ENCODE measurements at places on chromosomes 5 and 9.
A peak's percentile ranks its signal among the peaks of the same experiment; 100 is the strongest.

DNA sequence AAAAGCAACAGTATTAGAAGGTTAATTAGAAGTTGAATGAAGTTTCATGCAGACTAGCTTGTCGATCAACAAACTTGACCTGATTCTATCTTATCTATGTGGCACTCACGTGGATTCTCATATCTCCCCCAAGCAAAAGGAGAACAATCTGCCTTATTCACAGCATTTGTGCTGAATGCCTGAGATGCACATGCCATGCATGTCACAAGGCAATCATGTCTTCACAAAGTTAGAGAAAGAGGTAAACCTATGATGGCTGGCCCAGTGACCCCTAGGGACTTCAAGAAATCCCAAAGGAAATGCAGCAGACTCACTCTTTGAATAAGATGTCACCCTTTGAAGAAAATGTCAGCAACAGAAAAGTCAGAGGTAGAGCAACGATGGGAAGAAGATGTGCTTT, 17.6 kb upstream of the SHOC1 start:
- no peak for DNase-seq

GRCh38 chr5:126300293-126300692, 122.9 kb upstream of the GRAMD2B start:
- DNase-seq = no peak

DNA sequence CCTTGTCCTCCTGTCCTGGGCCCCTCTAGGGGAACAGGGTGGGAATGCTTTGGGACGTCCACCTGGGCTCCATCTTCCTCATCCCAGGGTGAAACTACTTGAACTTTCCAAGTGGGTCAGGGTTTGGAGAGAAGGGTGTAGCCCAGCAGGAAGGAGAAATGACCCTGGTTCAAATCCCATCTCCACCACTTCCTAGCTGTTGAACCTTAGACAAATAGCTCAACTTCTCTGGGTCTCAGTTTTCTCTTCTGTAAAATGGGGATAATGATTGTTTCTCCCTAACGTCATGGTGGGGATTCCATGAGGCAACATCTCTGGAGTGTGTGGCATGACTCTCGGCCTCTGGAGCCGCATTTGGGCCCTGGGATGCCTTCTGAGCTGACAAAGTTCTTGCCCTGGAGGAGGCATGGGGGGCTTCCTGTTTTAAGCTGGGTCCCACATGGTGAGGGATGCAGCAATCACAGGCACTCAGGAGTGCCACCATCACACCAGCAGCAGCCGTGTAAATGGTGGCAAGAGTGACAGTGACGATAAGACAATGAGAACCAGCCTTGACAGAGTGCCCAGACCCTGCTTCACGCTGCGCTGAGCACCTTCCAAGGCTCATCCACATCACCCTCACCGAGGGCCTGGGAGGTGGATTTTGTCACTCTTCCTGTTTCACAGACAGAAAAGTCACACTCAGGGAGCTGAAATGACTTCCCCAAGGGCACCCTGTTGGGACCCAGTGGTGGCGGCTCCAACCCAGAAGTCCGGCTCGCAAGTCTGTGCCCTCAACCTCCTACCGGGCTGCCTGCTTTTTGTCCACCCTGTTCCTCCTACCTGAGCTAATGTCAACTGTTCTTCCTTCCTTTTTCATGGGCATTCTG, 69.5 kb upstream of the IER5L start:
- DNase-seq = no peak

DNA sequence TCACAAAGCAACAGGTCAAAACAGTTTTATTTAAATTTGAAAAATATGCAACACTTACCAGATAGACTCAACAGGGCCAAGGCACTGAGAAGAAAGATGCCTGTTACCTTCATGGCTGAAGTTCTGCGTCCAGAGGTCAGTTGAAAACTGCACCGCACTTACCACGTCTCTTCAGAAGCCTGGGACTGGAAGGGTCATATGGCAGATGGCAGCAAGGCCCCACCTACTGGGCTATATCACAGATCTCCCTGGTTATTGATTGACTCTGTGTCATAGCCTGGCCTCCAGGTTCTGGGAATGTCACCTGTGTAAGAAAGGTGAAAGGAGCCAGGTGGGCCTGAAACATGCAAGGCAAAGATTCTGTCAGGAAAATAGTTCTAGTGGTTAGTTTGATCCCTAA, at the start of gene SPINK1:
Gene SPINK1 (minus strand): TSS at position 207 of the 400 bp plus-strand sequence. CDS start 94 bp downstream, at position 113.
- no peak for DNase-seq

GRCh38 chr9:127424676-127424999, 456 bp downstream of the ZNF79 start:
- no peak for DNase-seq

- DNase-seq = no peak
Measured at GRCh38 chr9:7489036-7489435, 310.5 kb downstream of the DMAC1 start.

GRCh38 chr9:38091310-38092199, 22.5 kb upstream of the SHB start:
- DNase-seq = no peak

- DNase-seq = no peak
Measured at GRCh38 chr5:123785162-123786071, 273.4 kb downstream of the CSNK1G3 start.

- DNase-seq = no peak
Measured at GRCh38 chr5:172361566-172362238, 78.1 kb upstream of the UBTD2 start.

GRCh38 chr5:158436271-158437065, 577.5 kb upstream of the CLINT1 start:
- DNase-seq = no peak

DNA sequence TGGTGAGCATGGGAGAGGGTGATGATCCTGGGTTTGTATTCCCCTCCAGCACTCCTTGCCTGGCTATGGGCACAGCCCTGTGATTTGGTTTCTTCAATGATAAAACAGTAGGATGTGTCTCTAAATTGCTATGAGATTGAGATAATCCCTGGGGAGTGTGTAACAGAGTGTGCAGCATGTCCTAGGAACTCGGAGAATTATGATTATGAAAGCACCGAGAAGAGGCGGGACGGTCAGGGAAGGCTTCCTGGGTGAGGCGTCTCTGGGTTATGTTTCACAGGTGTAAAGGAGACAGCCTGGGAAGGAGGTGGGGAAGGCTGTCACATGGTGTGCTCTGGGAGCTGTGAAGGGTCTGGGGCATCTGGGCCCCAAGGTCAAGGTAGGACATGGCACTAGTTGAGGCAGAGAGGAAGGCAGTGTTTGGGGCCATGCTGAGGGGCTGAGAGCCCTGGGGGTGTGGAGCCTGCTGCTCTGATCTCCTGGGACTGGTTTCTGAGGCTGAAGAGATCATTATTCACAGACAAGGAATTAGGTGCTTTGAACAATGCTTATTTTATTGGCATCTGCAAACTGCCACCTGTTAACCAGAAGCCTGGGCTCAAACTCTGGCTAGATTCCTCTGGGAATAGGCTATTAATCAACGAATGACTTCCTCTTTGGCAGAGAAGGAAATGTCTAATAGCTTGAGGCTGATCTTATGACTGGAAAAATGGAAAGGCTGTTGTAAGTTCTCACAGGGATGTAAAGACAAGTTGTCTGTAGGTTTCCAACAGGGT, 73.8 kb upstream of the IL12B start:
- DNase-seq = no peak

- no peak for DNase-seq
Measured at GRCh38 chr5:99586878-99587277, 658.1 kb upstream of the CHD1 start.

GRCh38 chr9:117231012-117231411, 183.8 kb downstream of the ASTN2 start:
- DNase-seq = no peak

DNA sequence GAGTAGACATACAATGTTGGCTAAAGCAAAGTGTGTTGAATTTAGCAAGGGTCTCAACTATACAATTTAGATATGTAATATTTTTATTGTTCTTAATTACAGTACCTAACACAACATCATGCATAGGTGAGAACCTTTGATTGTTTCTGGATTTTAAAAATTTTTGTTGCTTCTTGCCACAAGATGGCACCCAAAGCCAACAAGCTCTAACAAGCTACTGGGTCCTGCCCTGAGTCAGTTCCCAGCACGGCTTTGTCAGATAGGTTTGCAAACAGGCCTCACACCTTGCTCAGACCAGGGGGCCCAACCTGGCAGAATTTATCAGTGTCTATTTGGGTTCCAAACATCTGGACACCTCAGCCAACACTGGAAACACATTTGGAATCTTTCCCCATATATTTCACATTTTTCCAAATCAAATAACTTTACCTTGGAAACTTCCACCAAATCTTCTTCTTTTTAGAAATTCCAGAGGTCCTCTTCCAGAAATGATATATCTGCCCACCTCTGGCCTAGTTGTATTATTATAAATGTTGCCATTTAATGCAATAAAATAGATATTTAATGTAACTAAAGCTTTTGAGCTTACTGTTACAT, 49.5 kb upstream of the EGFLAM start:
- no peak for DNase-seq

GRCh38 chr5:174242573-174242972, 197.1 kb downstream of the NSG2 start:
- no peak for DNase-seq

GRCh38 chr9:131029574-131029952, 20.6 kb downstream of the LAMC3 start:
- DNase-seq = no peak

DNA sequence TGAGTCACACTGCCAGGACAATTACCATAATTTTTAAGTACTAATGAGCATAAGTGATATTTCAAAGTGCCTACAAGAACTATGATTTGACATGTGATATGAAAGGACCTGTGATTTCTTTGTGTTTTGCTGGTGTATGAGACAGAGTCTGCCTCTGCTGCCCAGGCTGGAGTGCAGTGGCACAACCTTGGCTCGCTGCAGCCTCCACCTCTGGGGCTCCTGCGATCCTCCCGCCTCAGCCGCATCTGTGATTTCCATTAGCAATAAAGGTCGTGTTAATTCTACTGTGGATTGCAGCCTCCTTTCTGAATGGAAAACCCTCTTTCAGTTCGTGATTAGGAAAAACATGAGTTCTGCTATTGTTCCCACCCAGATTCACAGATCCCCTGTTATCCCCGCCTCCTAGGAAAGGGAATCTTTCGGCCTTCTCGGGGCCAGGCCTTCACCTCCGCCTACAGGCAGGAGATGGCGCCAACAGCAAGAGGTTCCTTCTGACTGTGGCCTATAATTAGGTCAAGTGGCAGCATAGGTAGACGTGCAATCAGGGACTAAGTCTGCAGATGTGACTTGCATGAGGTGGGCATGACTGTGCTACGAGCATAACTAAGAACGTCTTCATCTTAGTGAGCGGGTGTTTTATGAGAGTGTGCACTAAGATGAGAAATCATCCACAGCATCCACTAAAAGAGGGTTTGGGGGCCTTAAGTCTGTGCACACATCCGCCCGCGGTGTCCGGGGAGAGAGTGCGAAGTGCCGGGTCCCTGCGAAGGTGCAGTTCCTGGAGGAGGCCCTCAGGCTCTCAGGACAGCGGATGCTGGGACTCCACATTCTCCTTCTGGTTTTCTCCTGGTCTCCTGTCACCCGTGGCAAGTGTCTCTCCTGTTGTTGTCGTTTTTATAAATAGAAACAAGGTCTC, 23.1 kb downstream of the TRIM7 start:
- DNase-seq = peak; percentile 62

- DNase-seq = no peak
Measured at GRCh38 chr5:133295520-133295919, 243.7 kb downstream of the HSPA4 start.

DNA sequence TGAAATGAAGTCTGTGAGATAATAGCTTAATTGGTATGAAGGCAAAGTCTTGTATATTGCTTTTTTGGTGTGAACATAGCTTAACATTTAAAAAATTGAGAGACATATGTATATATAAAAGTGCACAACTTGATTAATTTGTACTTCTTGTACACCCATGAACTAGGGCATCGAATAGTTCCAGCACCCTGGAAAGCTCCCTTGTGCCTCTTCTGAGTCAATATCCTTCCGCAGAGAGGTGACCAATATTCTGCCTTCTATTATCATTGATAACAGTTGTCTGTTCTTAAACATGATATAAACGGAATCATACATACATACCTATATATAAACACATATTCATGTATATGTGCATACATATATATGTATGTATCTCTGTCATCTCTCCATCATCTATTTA, 185.4 kb downstream of the PHF2 start:
- no peak for DNase-seq

DNA sequence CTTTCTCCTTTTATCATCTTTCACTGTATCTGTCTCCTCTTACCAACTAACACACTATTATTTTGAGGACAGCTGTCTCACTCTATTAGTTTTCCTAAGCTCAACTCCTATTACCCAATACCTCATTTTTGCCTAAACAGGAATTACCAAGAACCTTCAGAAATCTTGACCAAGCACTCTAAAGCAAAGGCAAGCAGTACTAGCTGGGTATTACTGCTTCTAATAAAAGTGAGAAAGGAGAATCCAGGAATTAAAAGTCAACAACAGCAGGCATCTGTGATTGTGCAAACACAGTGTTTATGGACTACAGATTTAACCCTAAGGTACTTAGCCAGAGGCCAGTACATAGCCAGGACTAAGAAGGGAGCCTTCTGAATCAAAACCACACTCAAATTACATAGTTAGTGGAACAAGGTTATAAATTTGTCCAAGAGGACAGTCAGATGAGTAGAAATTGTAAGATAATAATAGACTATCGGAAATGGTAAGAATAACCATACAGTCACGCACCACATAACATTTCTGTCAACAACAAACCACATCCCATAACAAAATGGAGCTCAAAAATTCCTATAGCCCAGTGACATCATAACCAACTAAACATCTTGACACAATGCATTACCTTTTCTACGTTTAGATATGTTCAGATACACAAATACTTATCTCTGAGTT, 8.3 kb downstream of the RFX3 start:
- no peak for DNase-seq

GRCh38 chr9:86460216-86461002, 106.2 kb upstream of the TUT7 start:
- DNase-seq = no peak

GRCh38 chr9:16337322-16338029, 533.0 kb downstream of the BNC2 start:
- no peak for DNase-seq

GRCh38 chr5:77204967-77205366, 5.5 kb upstream of the PDE8B start:
- DNase-seq = no peak

GRCh38 chr9:36960575-36960955, 73.5 kb downstream of the PAX5 start:
- DNase-seq = no peak

- DNase-seq = peak; percentile 56
Measured at GRCh38 chr5:159310511-159310910, 19.8 kb downstream of the IL12B start.
